ENCODE measurements at places on chromosomes 7 and 10.

DNA sequence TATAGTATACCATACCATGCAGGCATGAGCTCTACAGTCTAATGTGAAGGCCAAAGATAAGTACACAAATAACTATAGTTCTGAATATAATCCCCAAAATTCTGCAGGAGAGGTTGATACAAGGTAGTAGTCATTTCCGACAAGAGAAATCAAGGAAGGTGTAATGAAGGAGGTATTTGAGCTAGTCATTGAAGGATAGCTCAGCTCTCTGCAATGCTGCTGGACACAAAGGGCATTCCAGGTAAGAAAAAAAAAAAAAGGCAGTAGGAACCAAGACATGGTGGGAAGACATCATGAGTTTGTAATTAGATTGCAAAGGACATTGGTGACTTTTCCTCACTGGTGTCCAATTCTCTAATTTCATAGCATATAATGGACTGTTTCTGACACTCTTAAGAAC lies 285.3 kb downstream of the AHR start:
- no peak for DNase-seq

GRCh38 chr7:66119245-66119850 lies 4.7 kb downstream of the CRCP start:
- no peak for DNase-seq

GRCh38 chr7:47587351-47587750 lies 5.4 kb upstream of the TNS3 start:
- DNase-seq = no peak

GRCh38 chr10:21650353-21650752 lies 116.3 kb downstream of the MLLT10 start:
- DNase-seq = no peak

DNA sequence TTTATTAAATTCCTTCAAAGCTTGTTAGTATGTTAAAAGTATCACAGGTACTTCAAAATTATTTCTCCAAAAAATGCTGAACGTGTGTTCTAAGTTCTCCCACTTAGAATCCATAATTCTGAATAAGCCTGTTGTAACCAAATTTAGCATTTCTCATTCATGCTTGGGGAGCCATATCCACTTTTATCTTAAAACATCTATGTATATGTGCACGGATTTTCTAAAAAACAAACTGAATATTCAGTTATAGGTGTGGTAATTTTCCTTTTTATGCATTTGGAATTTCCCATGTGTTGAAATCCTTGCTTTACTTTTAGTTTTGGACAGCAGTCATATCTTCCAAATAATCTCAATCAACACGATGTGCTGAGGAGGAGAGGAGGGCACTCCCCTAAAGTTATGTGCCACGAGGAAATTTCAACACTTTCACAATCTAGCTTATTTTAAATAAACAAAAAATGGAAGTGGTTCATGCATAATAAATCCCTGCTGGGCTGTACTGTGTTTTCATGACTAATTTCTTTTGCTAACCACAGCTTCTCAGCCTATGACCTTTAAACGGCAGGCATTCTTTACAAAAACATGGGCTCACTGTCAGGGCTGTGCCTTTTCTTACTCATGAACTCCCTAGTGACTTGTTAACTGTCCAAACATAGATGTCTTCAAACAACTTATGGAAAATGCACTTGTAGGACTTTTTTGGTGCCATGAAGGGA lies 380.3 kb upstream of the SEMA3C start:
- no peak for DNase-seq

GRCh38 chr10:97886286-97886685 lies 36.6 kb downstream of the GOLGA7B start:
- no peak for DNase-seq

DNA sequence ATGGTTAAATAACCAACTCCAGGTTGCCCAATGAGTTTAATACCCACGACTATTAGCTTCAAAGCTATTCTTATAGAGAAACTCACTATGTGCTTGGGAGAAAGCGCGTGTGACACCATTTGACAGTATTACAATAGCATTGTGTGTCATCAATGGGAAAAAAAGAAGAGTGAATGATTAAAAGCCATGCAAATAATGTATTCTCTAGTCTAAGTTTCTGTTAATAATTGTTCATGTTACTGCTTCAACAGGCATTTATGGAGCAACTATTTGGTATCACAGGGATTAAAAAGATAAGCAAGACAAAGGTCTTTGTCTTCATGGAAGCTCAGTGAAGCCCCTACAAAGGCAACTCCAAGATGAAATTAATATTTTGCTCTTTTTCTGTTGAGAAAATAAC lies 47.2 kb downstream of the CAV1 start:
- DNase-seq = no peak

GRCh38 chr10:14384116-14384730 lies 53.5 kb upstream of the FRMD4A start:
- DNase-seq = no peak

DNA sequence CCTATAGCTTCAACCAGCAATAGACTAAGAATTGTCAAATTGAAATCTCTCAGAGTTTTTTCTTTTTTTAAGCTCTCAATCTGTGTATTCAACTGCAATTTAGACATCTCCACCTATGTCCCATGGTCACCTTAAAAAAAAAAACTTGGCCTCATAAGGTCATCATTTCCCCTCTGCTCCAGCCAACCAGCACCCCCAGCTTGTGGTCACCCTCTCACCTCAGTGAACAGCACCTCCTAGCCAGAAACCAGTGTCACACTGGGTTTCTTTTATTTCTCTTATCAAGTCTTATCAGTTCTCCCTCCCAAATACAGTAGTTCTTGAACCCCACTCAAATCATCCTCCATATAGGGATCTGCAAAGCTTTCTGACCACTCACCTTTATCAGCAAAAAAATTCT lies 4.0 kb downstream of the ITGB1 start:
- no peak for DNase-seq

- DNase-seq = no peak
Measured at GRCh38 chr7:154649015-154649414, 353.9 kb downstream of the PAXIP1 start.

- DNase-seq = no peak
Measured at GRCh38 chr10:48364659-48365405, 58.4 kb downstream of the MAPK8 start.

DNA sequence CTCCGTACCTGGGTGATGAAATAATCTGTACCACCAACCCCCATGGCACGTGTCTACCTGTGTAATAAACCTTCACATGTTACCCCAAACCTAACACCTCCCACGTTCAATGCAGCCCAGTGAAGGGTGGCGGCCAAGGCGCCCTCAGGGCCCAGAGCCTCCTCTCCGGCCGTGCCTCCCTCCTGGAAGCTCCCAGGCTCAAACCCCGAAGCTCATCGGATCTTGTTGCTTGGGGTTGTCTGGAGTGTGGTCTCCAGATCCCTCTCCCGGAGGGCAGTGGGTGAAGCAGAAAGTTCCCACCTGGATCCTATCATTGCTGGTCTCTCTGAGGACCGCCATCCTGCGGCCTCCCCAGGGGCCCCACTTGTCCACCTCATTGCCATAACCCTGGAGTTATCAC lies 9.4 kb upstream of the KNDC1 start:
- DNase-seq = no peak

- no peak for DNase-seq
Measured at GRCh38 chr7:108270385-108271015, 140.3 kb upstream of the LAMB4 start.

DNA sequence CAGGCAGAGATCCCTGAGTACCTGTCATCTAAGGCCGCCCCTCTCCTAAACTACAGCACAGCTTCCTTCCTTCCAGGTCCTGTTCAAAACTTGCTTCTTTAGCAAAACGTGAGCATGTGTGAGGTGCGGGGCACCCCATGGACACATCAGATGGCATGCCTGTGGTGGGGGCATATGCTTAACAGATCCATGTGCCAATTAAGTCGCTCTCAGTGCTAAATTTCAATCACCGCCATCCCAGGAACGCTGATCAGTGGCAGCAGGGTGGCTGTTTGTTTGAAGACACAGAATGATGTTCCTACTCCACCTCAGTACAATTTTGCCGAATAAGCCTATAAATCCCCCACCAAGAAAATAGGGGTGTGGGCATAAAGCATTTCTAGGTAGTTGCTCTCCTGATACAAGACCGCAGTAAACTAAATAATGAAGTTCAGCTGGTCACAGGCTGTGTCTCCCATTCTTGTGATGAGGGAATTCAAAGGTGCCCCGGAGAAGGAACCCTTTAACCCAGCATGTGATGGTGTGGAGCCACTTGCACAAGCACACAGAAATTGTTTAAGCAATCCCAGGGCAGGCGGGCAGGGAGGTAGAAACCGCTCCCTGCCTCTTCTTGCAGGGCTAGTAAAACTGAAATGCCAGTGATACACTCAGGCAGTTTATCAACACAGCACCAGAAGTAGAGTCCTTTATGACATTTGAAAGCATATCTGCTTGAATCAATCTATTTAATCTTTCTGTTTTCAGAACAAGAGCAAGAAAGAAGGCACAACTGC lies 205.7 kb downstream of the SORCS1 start:
- DNase-seq = no peak

DNA sequence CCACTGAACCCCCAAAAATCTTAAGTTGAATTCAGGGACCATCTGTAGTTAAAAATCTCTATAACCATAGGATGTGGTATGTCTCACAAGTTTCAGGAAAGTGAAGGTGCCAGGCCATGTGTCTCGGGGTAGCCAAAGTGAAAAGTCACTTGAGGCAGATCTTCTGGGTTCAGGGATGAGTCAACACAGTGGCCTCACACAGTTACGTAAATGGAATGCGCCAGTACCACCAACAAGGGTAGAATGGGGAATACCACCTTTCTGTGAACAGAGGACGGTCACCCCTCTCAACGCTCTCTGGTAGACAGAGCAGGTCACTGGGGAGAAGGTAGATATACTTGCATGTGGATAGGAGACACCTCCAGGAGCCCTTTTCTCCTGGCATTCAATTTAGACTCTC lies 71.4 kb downstream of the ELMO1 start:
- no peak for DNase-seq

GRCh38 chr7:121123032-121123431 lies 134.5 kb downstream of the CPED1 start:
- DNase-seq = no peak

DNA sequence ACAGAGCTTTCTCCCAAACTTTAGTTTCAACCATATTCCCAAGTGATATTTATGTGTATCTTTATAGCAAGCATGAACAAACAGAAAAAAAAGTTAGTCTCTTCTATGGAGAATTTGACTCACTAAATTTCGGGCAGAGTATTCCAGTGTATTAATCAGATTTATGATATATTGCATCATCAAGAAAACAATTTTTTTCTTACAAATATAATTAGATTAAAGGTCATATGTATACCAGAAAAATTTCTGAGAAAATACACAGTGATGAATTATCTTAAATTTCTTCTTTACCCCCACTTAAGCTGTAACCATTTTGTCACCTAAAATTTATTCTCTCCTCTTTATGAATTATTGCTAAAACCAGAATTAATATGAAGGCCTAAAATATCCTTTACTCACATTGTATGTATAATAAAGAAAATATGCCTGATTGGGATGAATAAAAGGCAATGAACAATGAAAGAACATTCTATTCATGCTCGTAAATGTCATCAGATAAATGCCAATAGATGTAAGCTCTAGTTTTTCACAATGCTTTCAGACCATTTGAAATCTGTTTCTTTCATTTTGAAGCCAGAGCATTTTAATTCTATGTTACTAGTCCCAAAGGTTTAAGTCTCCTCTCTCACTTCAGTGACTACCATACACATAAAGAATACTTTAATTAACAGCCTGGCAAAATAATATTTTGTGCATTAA lies 192.1 kb downstream of the HGF start:
- no peak for DNase-seq

DNA sequence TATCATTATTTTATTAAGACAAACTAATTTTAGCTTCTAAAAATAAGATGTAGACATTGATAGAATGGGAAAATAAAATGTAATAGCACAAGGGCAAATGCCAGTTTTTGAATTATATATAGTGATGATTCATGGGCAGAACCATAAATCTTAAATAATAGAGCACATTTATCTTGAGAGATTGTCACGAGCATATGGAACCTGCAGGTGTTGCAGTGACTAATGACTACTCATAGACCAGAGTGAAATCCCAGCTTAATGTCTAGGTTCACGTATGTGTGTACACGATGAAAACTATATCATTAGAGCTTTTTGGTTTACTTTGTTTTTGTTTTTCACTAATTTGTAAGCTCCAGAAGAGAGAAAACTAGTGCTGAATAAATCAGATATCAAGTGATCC lies 150.2 kb upstream of the CACNA2D1 start:
- DNase-seq = no peak

- no peak for DNase-seq
Measured at GRCh38 chr7:36597090-36597773, 127.1 kb downstream of the AOAH start.

GRCh38 chr10:20855398-20856038 lies 41.6 kb downstream of the NEBL start:
- no peak for DNase-seq

DNA sequence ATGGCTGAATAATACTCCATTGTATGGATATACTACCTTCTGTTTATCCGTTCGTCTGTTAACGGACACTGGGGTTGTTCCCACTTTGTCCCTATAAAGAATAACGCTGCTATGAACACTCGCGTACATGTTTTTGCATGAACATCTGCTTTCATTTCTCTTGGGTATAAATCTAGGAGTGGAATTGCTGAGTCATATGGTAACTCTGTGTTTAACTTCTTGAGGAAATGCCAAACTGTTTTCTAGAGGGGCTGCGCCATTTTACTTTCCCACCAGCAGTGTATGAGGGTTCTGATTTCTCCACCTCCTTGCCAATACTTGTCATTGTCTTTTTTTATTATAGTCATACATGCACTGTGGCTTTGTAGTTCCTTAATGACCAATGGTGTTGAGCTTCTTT lies 20.6 kb upstream of the RASSF4 start:
- DNase-seq = no peak

- no peak for DNase-seq
Measured at GRCh38 chr7:46739518-46740234, 818.6 kb upstream of the IGFBP3 start.

- no peak for DNase-seq
Measured at GRCh38 chr10:47255033-47255813, 44.8 kb upstream of the GDF10 start.

GRCh38 chr7:2416063-2416462 lies 12.7 kb downstream of the CHST12 start:
- no peak for DNase-seq

DNA sequence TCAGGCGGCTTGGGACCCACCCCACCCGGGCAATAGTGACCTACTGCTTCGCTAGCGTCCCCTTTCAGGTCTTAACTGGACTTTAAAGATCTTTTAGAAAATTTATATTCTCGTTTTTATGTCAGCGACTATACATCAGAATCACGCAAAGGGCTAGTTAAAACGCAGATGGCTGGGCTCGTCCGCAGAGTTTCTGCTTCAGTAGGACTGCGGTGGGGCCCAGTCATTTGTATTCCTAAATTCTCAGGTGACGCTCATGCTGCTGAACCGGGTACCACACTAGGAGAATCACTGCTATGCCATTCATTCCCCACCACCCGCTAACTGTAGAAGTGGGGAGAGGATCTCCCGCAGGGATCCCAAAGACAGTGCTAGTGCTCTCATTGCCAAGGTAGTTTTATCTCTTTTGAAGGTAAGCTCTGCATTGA lies 12.0 kb upstream of the SP8 start:
- peak; percentile 35 for DNase-seq

- peak; percentile 72 for DNase-seq
Measured at GRCh38 chr10:102599565-102600327, 44.5 kb upstream of the TRIM8 start.

GRCh38 chr7:121204537-121204936 lies 124.3 kb upstream of the WNT16 start:
- no peak for DNase-seq

Data from HuH-7.5 (cell line).